Mesenchymal stem cell (in vitro differentiated cells and primary cell): ENCODE measurements at places on chromosomes 5 and 9.

DNA sequence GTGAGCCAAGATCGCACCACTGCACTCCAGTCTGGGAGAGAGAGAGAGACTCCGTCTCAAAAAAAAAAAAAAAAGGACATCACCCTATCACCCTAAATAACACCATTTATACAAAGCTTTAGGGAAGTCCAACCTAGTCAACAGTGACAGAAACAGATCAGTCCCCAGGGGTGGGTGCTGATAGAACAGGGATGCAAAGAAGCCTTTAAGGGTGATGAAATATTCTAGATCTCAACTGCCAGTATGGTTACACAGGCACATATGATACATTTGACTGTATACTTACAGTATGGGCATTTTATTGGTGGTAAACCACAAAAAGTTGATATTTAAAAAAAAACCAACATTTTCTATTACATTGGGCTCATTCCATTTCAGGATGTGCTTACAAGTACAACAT, 4.8 kb downstream of the RETREG1 start:
- DNase-seq: no peak

- DNase-seq: no peak
These were observed 38.5 kb upstream of the CTNNA1 start for GRCh38 chr5:138714694-138715093.

- DNase-seq: no peak
These were observed 182.4 kb downstream of the NFIB start for GRCh38 chr9:14131356-14132088.

GRCh38 chr9:107557236-107557990, 67.8 kb upstream of the KLF4 start:
- DNase-seq: peak; percentile 20

- DNase-seq: peak; percentile 52
These were observed 64.3 kb downstream of the CDH18 start for GRCh38 chr5:19923742-19924141.

GRCh38 chr5:131634666-131634995, 398 bp downstream of the RAPGEF6 start:
- DNase-seq: peak; percentile 77

- DNase-seq: peak; percentile 63
These were observed 3.8 kb downstream of the NDST1 start for GRCh38 chr5:150511578-150512367.

DNA sequence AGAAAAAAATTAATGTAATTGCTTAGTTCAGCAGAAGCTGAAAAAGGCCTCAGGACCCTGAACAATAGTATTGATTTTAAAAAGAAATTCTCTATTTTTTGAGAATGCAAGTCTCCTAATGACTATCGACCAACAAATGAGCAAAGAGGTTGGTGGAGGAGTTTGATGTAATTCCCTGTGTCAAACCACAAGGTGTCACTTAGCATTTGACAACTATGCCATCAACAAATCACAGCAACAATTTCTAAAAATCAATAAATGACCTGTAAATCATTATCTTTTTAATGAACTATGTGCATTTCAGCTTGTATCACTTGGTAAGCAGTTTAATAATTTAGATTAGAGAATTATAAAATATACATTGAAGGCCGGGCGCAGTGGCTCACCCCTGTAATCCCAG, 133.7 kb downstream of the PRELID2 start:
- no peak for DNase-seq

DNA sequence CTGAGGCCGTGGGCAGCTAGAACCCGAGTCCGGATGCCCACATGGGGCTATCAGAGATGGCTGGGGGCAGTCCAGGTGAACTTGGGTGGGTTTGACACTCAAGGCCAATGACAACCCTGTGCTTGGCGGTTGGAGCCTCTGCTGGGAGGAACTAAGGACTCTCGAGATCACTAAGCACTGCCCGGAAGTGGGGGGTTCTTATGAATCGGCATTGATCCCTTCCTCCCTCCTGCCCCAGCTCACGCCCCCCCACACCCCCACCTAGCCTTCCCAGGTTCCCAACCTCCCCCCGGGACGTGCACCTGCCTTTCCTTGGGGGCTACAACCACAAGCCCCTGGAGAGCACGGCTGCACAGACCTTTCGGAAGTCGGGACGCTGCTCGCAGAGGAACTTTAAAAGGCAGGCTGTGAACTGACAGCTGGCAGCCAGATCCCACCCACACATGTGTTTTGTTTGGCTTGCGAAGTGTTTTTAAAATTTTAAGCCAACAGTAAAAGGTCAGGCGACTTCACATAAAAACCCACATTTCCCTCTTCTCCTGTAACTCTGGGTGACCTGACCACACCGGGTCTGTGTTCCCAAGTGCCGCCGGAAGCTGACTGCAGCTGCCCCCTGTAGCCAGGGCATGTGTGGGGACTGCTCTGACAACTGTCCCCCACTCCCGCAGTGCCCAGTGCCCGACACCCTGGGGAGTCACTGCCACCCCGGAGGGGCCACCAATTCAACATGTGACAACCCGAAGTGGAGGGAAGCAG, 5.1 kb upstream of the RALGDS start:
- no peak for DNase-seq

- DNase-seq: no peak
These were observed 16.1 kb downstream of the LIFR start for GRCh38 chr5:38540314-38540713.

- DNase-seq: no peak
These were observed 19.7 kb downstream of the PTTG1 start for GRCh38 chr5:160441311-160441781.

GRCh38 chr9:88659126-88659525, 124.1 kb downstream of the NXNL2 start:
- no peak for DNase-seq

DNA sequence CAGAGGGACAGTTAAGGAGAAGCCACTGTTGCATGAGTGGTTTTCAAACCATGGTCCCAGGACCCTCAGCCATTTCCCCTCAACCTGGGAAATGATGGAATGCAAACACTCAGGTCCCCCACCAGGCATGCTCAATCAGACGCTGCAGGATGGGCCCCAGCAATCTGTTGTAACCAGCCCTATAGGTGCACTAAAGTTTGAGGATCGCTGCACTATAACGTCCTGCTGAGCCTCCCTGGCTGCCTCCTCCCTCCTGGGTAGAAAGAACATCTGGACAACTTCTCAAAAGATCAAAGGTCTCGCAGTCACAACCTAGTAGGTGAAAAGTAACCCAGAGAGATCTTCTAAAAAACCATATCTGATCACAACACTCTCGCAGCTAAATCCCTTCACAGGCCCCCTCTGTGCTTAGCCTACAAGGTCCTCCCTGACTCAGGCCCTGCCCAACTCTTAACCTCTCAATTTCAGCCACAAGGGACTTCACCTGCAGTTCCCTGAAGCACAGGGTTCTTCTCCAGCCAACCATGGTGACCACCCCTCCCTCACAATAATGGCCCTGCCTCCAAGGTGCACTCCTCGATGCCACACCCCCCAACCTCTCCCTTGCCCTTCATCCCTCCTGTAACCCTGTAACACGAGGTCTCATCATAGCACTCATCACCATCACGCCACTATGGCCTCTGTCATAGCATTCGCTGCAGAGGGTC, 3.5 kb downstream of the SHB start:
- DNase-seq: no peak

- no peak for DNase-seq
These were observed 35.0 kb downstream of the PRRT1B start for GRCh38 chr9:131580358-131580757.

DNA sequence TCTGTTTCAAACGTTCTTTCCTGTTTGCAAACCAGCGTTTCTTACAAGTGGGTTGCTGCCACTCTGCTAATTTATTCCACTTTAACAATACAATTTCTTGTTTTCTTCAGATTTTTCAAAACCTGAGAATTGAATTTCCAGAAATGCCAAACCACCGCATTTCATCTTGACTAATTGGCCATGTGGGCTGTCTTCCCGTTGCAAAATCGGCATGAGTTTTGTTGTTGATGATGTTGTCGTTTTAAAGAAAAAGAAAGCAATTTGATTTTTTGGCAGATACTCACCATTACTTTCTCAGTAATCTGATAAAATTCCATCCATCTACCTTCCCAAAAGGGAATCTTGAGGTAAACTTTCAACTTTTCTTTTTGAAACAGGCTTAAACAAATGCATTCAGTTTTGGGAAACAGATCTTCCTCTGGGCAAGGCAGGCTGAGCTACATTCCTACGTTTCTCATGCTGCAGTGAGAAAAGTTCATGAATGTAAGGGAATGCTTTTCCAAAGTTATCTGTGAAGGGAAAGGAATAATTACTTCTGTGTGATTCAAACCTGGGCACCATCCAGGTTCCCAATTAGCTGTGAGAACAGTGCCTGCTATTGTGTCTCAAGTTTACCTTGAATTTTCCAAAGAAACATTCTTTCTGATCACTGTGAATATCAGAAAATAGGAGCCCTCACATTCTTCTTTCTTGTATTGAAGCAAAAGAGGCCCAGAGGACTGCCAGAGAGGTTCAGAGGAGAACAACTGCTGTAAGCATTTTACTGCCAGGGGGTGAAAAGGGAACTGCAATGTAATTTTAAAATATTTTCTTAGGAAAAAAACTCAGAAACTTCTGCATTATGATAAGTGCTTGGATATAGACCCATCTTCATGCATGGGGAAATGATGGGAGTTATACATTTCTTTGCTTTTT, 100.7 kb upstream of the TUT7 start:
- DNase-seq: no peak

DNA sequence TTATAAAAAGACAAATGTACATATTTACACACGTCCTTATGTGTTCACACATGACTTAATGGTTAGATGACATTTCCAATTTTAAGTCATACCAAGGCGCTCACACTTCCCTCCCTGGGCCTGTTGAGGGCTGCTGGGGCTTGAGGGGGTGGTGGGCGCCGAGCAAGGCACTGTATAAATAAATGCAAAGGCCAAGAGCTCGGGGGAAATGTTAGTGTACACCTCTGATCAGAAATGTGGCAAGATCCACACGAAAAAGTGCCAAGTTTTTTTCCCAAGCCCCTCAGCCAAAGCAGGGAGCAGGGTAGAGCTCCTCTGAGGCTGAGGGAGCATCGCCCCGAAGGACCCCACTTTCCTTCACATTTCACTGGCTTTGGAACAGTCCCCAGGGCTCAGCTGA, 7.5 kb downstream of the IRF1 start:
- DNase-seq: no peak

- no peak for DNase-seq
These were observed 25.6 kb downstream of the C9orf50 start for GRCh38 chr9:129595311-129595741.

DNA sequence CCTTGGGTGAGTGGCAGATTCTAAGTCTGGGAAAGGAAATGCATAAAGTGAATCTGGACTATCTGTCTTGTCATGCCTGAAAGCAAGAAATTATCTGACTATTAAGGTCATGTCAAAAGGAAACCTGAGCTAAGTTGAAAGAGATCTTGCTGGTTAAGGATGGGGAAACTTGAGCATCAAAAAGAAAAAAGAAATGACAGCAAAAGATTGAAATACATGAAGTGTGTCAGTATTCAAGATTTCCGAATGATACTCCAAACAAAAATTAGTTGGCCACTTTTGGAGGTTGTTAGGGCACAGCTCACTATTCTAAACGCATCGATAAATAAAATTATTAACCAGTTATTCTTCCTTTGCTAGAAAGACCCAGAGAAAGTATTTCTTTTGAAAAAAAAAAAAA, 3.3 kb upstream of the FBN2 start:
- DNase-seq: no peak

- no peak for DNase-seq
These were observed 223.0 kb upstream of the DMRT1 start for GRCh38 chr9:618478-618877.

GRCh38 chr9:109974918-109975276, 194.9 kb downstream of the PALM2AKAP2 start:
- no peak for DNase-seq

DNA sequence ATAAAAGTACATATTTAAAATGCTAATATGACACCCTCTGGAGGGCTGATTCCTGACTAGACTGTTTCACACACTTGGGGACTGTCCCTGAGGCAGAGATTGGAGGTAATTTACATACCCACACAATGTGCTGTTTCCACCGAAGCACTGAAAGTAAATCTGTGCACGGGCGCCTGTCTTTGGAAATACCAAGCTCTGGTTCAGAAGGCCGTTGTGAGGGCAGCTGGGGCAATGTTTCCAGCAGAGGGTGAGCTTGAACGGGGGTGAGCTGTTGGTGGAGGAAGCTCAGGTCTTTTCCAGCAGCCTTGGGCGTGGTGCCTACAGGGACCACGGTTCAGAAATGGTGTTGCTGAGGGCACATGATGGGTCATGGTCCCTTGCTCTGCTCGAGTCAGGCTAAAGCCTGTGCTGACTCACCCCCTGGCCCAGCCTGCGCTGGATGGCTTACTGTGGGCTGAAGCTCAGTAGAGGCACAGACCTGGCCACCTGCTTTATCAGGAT, 25.8 kb upstream of the HMCN2 start:
- no peak for DNase-seq

- no peak for DNase-seq
These were observed 549.1 kb upstream of the CCNG1 start for GRCh38 chr5:162888268-162888667.

DNA sequence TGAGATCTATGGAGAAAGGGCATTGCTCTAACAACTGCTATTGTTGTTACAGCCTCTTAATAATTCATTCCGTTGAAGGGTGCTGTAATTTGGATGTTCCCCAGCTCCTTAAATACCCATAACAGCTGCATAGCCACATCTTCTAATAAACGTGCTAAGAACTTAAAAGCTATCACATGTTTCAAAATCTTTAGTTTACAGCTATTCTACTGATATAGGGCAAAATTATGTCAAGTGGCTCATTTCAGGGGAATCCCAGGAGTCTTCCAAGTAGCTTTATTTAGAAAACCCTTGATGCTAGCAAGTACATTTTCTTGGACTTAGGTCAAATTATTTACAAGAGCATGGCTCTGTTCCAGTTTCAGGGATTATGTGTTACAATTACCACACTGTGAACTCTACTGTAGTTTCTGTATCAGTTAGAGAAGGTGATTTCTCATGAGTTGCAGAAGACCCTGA, 990.4 kb upstream of the ACO1 start:
- DNase-seq: peak; percentile 50

DNA sequence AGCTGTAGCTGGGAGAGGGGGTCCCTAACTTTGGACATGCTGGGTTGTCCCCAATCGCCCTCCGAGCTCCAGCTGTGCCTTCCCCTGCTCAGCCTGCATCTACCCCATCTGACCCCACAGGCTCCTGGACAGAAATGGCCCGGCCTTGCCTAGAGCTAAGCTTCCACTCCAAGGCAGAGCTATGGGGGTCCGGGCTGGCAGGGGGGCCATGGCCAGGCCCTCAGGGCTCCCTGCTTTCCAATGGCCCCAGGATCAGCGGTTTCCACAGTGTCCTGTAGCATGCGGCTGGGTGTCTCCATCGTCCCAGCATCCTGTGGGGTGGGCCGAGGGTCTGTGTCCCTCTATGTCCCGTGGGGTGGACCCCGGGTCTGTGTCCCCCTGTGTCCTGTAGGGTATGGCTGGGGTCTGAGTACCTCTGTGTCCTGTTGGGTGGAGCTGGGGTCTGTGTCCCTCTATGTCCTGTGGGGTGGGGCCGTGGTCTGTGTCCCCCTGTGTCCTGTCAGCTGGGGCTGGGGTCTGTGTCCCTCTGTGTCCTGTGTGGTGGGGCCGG, 130.6 kb downstream of the RXRA start:
- no peak for DNase-seq

- no peak for DNase-seq
These were observed 364.9 kb upstream of the IRX2 start for GRCh38 chr5:3116366-3116765.

- DNase-seq: no peak
These were observed 480.0 kb downstream of the CCDC171 start for GRCh38 chr9:16032799-16033198.
